ENCODE measurements at places on chromosomes 2 and 18.

DNA sequence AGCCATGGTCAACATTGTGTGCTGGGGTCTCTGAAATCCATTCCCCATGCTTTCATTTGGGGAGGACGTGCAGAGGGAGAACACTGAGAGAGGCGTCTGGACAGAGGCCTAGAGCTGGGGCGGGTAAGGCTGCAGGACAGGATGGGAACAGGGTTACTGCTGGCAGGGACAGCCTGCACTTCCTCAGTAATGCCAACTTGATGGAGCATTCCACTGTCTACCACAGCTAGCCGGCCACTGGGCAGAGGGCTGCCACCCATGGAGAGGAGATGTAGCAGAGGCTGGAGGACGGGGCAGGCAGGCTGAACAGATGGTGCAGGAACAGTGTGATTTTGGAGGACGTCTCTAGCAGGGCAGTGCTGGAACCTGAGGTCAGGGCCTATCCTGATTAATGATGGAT lies 29.3 kb downstream of the MRPL33 start:
- DNase-seq: no peak

- DNase-seq: no peak
Measured at GRCh38 chr2:131543385-131543891, 15.8 kb downstream of the CCDC74A start.

DNA sequence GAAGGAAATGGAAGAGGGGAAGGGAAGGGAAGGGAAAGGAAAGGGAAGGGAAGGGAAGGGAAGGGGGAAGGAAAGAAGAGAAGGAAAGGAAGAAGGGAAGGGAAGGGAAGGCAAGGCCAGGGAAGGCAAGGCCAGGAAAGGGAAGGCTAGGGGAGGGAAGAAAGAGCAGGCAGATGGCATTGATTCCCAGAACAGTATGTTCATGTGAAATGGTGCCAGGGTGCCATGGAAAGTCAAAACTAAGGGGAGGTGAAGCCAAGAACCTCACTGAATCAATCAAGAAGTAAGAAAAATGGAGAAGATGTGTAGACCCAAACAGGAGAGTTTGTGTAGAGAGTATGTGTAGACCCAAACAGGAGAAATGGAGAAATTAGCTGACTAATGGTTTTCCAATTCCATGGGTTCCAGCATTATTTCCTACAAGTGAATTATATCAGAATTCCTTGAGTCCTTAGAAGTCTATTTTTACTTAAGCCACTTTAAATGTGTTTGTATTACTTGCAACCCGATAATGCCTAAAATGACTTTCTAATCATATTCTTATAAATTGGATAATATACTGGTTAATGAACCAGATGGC lies 367.6 kb downstream of the TXNL1 start:
- DNase-seq: no peak

- no peak for DNase-seq
Measured at GRCh38 chr2:118638453-118638852, 209.0 kb downstream of the EN1 start.

DNA sequence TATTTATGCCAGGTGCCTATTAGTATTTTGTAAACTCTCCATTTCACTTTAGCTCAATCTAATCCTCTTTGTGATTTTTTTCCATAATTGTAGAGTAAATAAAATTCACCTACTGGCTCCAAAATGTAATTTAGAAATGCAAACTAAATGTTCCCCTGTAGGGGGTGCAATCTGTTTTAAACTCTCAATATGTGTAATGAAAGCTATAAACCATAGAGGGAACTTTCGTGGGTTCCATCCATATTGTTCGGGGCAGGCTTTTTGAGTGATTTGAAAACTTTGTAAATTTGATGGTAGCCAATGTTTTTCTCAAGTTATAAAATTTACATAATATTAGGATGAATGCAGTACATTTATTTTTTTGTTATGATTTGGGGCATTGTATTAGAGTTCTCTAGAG lies 49.4 kb downstream of the TSPYL6 start:
- DNase-seq: peak; percentile 35

- peak; percentile 62 for DNase-seq
Measured at GRCh38 chr2:67840460-67841068, 222.2 kb downstream of the C1D start.

All from germinal center (tissue), 1 donor.